ENCODE measurements at places on chromosomes 3 and 15.

DNA sequence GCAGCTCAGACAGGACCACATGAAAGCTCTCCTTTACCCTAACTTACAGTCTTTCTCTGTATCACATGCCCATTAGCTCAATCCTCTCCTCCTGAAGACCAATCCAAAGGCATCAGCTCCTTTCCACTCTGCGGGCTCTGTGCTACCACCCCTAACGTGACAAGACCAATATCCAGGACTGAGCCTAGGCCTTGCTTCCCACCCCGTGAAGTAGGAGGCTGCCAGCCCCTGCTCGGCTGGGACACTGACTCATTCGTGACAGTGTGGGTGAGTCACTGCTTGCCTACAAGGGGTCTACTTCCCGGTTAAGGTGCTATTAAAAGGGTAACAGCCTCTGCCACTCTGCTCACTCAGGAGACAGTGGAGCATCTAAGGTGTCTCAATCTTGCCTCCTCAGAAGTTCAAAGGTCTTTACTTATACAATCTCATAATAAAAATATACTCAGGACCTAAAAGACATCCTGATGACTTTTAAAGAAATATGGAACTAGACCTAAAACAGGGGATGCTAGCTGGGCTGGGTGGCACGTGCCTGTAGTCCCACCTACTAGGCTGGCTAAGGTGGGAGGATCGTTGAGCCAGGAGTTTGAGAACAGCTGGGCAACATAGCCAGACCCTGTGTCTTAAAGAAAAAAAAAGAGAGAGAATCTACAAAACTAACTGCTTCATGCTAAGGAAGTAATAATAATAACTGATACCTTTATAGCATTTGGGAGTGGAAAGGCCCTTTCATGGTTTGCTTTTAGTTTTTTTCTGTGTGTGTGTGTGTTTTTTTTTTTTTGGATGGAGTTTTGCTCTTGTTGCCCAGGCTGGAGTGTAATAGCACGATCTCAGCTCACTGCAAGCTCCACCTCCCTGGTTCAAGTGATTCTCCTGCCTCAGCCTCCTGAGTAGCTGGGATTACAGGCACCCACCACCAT, 55.0 kb downstream of the TMEM44 start:
- no peak for DNase-seq

DNA sequence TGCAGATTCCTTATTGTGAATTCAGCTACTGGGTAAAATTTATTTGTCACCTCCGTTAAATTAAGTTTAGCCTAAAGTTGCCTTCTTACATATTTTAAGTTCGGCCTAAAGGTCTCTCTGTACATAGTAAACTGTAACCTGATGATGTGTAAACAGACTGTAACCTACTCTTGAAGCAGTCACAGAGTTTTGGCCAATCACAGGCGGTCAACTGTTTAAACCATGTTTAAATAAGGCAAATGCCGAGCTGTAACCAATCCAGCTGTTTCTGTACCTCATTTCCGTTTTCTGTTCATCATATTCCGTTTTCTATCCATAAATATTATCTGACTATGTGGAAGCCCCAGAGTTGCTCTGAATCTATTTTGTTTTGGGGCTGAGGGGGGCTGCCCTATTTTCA, 2.4 kb upstream of the ADAMTSL3 start:
- no peak for DNase-seq

GRCh38 chr3:171966533-171967136, 72.7 kb upstream of the FNDC3B start:
- no peak for DNase-seq

DNA sequence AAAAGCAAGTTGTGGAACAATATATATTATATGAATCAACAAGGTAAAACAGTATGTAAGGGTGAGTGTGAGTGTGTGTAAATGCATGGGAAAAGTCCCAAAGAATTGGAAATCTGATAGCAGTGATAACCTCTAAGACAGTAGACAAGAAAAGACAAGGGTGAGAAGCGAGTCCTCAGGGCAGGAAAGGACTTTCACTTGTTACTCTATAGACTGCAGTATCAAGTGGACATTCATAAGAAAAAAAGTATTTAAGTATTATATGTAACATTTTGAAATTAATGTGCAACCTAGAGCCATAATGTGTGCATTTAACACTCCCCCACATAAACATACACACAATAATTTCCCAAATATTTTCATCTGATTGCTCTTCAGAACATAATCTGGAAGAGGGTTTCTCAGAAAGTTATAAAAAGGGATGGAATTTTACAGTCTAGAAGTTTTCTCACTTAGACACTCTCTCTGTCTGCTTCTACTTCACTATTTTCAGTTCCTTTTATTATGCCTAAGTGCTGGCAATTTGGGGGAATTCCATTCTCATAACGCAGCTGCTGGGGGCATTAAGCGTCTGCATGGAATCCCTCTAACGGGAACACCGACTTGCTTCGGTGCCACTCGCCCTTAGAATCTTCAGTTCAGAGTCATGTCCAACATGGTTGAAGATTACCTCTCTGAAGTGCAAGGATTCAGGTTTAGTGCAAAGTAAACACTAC, 50.0 kb upstream of the CDIN1 start:
- no peak for DNase-seq

DNA sequence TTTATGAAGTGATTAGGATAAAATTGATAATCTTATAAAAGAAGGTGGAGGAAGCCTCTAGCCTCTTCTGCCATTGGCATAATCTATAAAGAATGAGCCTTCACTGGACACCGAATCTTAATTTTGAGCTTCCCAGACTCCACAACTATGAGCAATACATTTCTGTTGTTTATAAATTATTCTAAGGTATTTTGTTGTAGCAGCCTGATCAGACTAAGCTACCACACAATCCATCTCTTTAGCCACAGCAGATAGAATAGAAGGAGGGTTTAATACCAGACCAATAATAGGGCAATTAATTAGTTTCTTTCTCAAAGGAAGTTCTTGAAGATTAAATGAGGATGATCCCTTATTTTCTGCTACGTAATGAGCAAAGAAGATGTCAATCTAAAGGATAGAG, 33.3 kb downstream of the SUCNR1 start:
- DNase-seq: no peak

GRCh38 chr15:60568301-60568742, 89.4 kb upstream of the ICE2 start:
- no peak for DNase-seq

DNA sequence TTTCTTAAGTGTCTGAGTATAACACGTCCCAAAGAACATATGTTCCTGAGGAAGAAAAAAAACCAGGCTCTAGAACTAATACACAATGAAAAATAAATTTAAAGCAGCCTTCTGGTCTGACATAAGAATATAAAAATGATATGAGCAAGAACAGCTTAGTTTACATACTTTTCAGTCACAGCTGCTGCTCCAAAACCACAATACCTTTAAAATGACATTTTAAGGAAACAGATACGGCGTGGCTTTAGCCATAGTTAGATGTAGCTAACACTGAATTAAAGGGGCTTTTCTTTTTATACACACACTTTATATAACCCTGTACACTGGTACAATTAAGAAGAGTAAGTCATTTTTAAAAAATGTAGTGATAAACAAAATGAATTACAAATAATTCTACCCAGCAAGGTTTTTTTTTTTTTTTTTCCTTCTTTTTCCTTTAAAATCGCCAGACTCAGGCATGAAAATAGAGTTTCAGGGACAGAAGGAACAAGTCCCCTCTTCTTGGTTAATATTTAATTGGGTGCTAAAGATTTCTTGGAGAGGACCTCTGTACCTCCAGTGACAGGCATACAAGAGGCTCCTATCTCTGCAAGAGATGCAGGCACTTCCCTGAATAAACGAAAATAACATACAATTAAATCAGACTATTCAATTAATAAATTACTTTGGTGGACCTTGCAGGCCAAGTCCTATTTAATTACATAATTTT, 265.6 kb downstream of the FOXP1 start:
- no peak for DNase-seq

DNA sequence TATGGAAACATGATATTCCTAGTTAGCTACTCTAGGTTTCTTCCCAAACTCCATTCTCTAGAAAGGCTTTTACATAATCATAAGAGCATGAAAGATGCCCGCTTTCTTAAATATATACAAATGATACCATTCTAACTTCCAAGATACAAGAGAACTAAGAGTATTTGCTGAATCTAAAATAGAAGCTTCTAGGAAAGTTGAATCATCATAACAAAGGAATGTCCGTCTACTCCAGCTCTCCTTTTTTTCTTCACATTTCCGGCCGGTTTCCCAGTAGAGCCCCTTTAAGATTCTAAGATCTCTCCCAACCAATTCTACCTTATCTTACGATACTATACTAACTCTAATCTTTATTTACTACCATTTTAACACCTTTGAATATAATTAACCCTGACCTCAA, 60.1 kb downstream of the RAD18 start:
- DNase-seq: no peak

DNA sequence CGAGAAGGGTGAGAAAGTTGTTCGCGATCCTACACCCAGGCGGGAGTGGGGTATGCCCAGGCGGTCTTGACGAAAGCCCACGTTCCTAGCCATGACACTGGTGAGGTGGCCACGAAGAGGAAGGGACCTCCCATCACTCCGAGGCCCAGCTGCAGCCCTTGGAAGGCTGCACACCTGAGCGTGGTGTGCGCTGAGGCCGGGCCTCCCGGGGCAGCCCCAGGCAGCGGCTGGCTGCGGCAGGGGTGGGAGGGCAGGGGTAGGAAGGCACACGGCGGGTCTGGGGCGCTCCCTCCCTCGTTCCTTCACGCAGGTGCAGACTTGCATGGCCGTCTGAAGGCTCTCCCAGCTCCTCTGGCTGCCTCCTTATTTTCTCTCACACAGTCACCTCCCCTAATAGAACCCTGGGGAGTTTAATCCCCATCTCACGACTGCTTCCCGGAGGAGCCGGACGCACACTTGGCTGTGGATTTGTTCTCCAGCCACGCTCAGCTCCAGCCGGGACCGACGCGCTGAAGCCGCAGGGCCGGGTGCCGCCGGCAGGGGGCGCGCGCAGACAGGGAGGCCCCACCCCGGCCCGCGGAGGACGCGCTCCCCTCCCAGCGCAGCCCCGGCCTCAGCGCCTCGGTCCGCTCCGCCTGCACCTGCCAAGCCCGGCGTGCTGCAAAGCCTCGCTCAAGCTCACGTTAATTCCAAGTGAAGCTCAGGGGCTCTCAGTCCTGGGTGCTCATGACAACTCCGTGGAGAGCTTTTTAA, 37.8 kb upstream of the MUC4 start:
- peak; percentile 67 for DNase-seq

DNA sequence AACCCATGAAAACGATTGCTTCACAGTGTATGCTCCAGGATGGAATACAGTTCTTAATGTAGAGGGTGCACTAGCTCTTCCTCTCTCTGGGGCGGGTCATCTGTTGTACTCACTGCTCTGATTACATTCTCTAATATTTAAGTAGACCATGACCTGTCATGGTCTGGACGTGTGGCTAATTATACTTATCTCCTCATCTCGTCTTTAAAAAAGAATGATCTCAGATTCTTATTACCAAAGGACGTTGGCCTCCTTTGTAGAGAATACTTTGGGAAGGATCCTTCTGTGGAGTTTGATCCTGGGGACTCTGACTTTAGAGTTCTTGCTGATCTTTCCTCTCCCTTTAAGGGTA, 48.4 kb upstream of the TRAK1 start:
- DNase-seq: no peak

DNA sequence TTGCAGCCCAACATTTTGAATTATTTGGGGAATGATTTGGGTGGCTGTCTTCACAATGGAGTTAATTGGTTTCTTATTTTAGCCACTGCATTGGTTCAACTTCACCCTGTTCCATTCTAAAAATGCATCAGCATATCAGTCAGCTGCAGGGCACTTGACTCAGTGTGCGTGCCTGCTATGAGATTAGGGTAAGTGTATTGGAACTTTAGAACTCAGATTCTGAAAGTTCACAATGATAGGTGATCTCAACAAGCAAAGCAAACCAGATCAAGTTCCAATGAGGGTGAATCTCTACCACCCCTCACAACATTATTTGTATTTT, 265.0 kb downstream of the ZPLD1 start:
- no peak for DNase-seq

DNA sequence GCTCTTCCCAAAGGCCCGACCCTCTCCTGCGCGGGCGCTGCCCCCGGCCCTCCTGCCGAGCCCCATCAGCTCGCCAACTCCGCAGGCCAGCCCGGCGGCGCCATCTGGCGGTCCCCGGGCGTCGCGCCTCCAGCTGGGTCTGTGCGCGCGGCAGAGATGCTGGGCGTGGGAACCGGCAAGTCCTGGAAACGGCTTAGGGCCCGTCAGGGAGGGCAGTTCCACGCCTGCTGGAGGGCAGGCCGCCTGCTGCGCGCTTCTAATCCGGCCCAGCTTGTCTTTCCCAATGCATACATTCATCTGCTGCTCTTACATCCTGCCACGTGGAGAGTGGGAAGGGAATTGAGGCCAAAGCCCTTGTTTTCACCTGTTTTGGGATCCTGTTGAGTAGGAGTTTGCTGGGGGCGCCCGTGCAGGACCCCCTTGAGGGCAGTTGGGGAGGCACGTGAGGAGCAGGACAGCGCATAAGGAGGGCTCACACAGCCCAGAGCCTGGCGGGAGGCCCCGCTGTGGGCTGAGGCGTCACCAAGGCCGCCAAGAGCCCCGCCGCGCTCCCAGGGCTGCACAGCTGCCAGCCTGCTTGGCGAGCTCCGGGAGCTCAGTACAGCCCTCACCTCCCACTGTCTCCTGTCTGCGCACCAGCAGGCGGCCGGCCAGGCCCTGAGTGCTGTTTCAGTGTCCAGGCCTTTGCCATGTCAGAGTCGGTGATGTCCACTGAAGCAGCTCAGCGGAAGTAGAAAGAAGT, 165.6 kb downstream of the NSMCE3 start:
- DNase-seq: no peak

- DNase-seq: no peak
Measured at GRCh38 chr3:128242818-128243601, 89.7 kb downstream of the EEFSEC start.

DNA sequence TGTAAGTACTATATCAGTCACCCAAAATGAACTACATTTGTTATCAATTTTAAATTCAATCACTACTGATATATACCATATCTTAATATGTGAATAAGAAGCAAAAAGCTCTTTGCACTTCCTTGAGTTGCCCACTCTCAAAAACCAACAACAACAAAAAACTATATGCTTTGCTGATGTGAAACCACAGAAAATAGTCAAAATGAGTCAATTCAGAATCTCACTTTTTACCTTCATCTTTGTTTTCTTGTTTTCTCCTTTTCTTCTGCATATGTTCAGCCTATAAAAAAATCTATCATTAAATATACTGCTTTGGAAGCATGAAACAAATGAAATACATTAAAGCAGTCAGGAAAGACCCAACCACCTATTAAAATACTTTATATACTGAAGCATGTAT, 80.7 kb downstream of the UBR1 start:
- DNase-seq: no peak

GRCh38 chr3:190541008-190541407, 27.1 kb downstream of the IL1RAP start:
- no peak for DNase-seq

All from hematopoietic multipotent progenitor cell treated with erythropoietin and hydrocortisone succinate and interleukin-3 and kit ligand, for 17 days (in vitro differentiated cells).